ENCODE measurements at places on chromosomes 16 and 17.
A peak's percentile ranks its signal among the peaks of the same experiment; 100 is the strongest.

- DNase-seq = no peak
These were observed 169.4 kb downstream of the IRX5 start for GRCh38 chr16:55100100-55100499.

DNA sequence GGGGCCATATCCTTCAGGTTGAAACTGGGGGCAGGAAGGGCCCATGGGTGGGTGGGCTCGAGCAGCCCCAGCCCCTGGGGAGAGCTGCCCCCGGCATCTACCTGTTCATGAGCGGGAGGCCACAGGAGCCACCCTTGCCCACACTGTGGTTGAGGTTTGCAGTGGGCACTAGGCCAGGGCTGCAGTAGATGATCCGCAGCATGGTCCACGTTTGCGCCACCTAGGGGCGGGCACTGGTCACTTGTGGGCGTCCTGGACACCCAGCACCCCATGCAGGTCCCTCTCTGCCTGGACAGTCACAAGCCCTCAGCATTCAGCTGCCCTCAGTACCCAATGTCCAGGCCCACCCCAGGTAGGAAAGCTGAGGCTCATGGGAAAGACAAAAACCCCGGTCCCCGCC, 1.8 kb upstream of the JMJD8 start:
- no peak for DNase-seq

DNA sequence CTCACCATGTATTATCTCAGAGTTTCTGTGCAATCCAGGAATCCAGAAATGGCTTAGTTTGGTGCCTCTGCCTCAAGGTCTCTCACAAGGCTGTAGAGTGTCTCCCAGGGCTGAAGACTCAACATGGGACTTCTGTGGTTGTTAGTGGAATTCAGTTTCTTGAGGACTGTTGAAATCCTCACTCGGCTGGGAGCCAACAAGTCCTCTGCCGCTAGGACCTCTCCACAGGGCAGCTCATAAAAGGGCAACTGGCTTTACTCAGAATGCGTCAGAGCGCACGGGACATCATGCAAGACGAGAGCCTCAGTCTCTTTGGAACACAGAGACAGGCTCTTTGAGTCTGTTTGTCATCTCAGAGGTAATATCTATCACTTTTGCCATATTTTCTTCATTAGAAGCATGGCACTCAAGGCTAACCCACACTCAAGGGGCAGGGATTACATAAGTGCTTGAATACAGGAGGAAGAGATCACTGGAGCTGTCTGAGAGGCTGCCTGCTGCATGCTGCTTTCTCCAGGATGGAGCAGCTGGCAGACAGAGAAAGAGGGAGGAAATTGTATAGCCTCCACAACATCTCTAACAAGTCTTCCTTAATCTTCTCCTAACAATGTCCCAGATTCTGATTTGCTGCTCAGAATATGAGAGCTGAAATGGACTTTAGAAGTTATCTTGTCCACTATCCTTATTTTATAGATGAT, 97.5 kb upstream of the ASIC2 start:
- no peak for DNase-seq

DNA sequence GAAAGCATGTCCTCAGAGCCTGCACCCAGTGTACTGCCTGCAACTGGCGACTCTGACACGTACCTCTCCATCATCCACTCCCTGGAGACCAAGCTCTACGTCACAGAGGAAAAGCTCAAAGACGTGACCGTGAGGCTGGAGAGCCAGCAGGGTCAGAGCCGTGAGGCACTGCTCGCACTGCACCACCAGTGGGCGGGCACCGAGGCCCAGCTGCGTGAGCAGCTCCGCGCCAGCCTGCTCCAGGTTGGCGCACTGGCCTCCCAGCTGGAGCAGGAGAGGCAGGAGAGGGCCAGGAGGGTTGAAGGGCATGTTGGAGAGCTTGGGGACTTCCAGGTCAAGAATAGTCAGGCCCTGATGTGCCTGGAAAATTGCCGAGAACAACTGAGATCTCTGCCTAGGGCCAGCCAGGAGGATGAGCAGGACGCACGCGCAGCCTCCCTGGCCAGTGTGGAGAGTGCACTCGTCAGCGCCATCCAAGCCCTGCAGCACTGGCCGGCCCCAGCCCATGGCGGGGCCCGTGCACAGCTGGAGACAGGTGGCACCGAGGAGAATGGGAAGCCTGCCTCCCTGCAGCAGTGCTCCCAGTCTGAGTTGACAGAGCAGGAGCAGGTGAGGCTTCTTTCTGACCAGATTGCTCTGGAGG, 40.3 kb downstream of the PLD6 start:
- no peak for DNase-seq

- no peak for DNase-seq
These were observed 3.4 kb downstream of the SGSH start for GRCh38 chr17:80216473-80217456.

DNA sequence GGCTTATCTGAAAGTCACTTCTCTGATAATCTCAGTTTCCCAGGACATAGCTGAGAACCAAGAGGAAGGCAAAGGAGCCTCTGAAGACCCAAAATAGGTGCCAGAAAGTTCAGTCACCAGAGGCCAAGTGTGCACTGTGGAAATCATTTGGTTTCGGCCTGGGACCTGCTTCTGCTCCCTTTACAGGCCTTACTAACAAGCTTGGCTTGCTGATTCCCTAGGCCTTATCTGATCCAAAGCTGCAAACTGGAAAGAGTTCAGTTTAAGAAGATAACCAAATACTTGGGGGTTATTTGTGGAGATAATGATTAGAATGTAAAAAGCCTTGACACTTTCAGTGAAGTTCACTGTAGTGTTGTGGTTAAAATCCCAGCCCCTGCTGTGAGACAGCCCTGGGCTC, 17.0 kb downstream of the ITGA3 start:
- DNase-seq = no peak

DNA sequence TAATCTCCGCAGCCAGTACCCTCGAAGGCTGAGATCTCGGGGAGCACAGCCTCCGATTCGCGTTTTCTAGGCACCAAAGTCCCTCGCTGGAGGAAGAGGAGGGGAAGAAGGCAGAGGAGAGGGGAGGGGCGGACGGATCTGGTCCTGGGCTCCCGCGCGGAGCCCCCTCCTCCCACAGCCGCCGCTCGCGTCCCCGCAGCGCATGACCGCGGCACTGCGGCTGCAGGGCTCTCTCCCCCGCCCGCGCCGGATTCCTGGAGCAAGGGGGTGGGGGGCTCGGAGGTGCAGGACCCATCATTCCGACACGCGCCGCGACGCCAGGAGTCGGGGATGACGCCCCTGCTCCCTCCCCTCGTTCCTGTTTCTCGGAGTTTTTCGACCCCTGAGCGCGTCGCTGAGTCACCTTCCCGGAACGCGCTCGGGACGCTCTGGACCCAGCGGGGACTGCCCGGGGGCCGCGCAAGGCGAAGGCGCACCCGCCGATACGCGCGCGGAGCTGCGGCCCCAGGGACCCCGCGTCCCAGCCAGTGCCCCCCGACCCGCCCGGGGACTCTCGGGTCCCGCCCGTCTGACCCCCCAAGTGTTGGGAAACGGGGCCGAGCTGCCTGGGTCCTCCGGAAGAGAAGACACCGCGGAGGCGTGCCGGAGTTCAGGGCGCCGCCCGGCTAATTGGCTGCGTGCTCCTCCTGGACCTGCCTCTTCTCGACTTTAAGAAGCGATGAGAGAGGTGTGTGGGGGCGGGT, 1.4 kb upstream of the SPHK1 start:
- no peak for DNase-seq

- DNase-seq = no peak
These were observed 180.3 kb upstream of the MYOCD start for GRCh38 chr17:12485361-12485906.

- DNase-seq = no peak
These were observed 38.2 kb downstream of the PLCG2 start for GRCh38 chr16:81817296-81817695.

DNA sequence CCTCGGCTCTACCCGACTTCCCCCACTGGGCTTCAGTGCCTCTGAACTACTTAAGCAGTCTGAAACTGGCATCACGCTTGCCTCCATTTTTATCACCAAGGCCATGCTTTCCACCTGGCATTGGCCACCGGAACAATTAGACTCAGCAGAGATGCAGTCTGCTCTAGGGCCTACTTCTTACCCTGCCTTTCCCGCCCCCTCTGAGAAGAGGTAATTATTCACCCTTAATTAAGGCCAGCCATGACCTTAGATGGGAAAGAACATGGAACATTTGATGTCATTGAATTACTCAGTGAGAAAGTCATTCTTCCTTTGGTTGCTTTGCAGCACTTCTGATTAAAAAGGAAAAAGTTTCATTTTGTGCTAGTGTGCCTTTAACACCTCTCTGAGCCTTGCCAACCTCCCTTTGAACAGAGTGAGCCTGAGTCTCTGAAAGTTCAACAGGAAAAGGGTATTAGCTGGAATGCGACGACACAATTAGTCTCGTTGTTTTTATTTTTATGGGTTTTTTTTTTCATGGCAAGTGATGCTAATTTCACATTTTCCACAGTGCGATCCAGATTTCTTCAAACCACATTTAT, 60.9 kb upstream of the TNRC6A start:
- peak; percentile 35 for DNase-seq

DNA sequence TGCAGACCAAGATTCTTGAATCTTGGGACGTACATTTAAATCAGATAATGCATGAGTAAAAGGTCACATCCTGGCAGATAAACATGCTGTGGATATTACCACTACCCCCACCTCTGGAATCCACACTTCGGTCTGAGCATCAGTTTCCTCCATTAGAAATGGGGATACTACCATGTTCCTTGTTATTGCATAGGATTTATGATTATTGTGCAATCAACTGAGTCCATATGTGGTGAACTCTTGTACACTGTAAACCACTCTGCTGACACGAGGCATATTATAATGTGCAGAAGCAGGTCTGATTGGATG, 108.7 kb downstream of the VAT1L start:
- DNase-seq = no peak

GRCh38 chr16:86457501-86458148, 52.7 kb upstream of the FOXF1 start:
- no peak for DNase-seq

DNA sequence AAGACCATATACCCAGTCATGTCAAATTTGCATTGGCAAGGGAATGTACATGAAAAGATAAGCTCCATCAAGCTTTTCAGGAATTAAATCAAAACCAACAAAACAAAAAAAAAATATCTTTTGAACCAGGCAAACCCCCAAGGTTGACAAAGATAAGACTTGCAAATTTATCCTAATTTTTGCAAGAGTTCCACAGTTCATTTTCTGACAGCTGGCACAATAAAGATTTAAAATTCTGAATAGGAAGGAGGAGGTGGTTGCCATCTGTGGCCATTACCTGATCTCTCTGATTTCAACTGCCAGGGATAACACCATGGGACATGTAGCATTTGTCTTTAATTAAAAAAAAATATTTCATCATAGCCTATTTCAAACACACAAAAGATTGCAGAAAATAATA, 135.9 kb upstream of the SHISA6 start:
- no peak for DNase-seq

DNA sequence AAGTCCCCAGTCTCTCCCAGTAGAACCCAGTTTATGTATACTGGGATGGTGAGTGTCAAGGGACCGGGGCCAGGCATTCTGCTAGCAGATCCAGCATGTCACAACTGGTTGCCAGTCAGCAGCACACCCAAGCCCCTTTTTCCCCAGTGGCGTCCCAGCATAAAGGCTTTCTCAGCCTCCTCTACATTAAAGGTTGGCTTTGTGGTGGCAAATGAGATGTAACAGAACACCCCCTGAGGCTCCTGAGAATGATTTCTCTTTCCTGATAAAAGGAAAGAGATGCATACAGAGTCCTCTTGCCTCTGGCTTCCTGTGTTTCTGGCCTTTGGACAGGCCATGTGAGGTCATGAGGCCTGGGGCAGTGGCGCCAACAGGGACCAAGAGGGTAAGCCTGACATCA, 27.9 kb downstream of the IRX6 start:
- no peak for DNase-seq

- DNase-seq = no peak
These were observed 22.2 kb downstream of the SERPINF1 start for GRCh38 chr17:1783834-1784611.

GRCh38 chr17:78267253-78268073, 36.0 kb downstream of the TMEM235 start:
- DNase-seq = no peak

DNA sequence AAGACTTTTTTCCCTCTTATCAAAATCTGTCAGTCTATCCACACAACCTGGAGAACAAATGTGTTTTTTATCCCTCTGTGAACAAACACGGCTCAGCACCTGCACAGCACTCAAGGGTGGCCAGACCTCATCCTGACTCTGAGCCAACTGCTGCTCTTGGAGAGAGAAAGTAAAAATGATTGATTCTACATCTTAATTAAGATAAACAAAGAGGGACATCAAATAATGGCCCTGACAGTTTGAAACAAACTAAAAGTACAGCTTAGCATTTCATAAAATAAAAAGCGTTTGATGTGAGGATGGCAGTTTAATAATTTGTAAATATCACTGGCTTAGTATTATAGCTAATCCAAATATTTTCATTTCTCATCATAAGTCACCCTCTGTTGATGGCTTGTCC, 106.2 kb downstream of the SNX11 start:
- no peak for DNase-seq

DNA sequence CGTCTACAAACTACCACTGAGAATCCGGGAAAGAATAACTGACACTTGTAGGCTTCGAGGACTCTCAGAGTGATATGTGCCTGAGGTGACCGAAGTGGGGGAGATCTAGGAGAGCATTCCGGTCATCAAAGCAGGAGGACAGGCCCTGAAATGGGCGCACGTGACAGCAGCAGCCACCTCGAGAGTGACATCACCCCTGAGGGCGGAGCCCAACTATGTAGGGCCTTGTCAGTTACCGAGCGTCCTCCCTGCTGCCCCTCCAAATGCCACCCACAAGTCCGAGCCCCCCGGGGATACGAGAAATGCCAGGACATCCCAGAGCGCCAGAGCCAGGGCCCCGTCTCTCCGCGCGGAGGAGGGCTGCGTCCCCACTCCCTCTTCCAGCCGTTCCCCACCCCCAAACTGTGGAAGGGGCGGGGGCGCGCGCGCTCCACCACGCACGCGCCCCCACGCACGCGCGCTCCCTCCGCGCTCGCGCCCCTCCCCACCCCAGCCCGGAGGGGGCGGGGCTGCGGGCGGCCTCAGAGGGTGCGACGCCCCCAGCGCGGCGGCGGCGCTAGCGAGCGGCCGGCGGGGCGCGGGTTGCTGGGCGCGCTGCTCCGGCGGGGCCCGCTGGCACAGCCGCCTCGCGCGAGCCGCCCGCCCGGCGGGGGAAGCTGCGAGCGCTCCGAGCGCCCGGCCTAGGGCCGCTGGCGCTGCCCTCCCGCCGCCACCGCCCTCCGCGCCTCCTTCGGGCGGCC, at the start of gene TANC2:
Gene TANC2, plus strand, starts transcription at position 550 of the 740 bp plus-strand sequence. CDS start 43,325 bp downstream, outside the sequence.
- peak; percentile 66 for DNase-seq

DNA sequence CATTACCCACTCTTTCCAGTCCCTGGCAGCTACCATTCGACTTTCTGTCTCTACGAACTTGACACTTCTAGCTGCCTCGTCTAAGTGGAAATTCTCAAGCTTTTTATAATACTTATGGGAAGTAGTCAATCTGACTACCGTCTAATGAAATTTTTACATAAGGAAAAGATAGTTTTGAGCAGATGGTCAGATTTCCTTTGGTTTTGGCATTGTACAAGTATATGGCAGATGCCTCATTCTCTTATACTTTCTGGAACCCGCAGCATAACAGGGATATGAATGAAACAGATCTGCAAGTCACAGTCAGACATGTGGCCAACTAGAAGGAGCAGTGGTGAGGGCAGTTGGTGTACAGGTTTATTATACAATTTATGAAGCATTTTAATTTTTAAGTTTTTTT, 146.0 kb downstream of the PITPNC1 start:
- DNase-seq = no peak

Data from activated CD4-positive, CD25-positive, alpha-beta regulatory T cell treated with anti-CD3 and anti-CD28 coated beads, Interleukin-2, amount 50 U/mL, for 72 hours (primary cell).